ENCODE measurements at places on chromosomes 2 and 18.

GRCh38 chr2:230578106-230578505, 134.5 kb upstream of the CAB39 start:
- DNase-seq: no peak

DNA sequence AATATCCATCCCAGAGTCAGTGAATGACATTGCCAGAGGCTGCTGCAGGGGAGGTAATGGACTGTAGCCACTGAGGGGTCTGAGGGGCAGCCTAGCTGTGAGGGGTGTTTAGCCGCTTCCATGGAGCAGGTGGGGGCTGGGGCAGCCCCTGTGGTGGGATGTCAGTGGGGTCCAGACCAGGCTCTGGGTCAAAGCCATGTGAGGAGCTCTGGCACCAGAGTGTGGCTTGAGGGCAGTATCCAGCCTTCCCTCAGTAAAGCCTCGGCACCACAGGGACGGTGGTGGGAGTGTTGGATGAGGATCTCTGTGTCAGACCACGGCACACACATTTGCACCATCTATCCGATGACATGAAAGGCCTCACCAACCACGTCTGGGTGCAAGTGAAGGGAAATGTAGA, 85.0 kb downstream of the INHBB start:
- no peak for DNase-seq

- DNase-seq: no peak
Measured at GRCh38 chr2:170922634-170923494, 6.2 kb upstream of the GORASP2 start.

DNA sequence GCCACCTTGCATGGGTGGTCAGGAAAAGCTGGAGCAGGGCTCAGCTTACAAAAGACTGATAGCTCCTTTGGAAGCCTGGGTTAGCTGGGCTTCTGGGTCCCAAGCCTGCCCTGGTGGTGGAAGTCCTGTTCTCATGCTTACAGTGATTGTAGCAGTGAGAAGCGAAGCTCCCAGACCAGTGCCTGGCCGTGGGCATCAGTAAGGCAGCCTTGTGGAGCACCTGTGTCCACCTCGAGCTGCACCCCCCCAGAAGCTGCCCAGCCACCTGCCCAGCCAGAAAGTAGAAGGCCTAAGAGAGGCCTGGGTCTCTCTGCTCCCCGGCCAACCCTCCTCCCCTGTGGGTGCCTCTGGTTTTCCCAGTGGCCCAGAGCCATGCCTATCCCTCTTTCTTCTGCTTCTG, 10.5 kb downstream of the GLI2 start:
- DNase-seq: no peak

- DNase-seq: no peak
Measured at GRCh38 chr2:218010140-218010983, 7.6 kb upstream of the TNS1 start.

DNA sequence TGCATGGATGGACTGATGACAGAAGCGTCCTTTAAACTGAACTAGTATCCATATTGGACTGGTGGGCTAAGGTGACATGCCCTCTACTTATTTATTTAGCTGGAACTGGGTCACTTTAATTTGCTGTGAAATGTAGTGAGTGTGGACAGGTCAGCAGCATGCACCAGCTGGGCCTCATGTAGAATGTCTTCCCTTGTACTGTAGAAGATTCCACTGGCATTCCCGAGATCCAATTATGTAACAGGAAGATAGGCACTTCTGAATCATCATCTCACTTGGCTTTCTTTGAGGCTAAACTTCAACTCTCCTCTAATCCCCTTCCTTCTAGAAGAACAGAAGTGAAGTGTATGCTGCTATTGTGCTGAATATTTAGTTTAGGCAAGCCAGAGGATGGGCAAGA, 296.2 kb downstream of the SLC8A1 start:
- DNase-seq: no peak

DNA sequence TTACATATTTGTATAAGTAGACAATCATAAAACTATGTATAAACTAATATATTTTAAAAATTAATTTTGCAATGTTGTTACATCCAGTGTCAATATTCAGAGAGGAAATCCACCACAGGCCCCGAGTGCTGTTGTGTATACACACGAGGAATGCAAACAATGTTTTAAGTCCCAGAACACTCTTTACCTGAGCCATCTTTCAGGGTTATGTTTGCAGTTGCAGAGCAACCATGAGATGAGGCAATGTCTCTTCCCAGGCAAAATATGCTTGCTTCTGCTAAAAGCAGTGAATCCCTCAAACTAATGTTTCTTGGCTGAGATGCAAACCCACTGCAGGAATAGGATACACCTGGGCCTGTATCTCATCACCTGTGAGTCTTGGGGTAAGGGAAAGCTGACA, 91.3 kb downstream of the ASXL2 start:
- no peak for DNase-seq

All from DMS79 (cell line).